OCI-LY7 (cell line): ENCODE measurements at places on chromosomes 13 and 19. TPM values are rescaled to one million over a fixed set of nuclear protein-coding genes. Genes with fewer than 3 reads are reported as not detected.

Gene ELSPBP1
- not detected in 2 replicates for total RNA-seq

Gene URAD
- total RNA-seq, result not detected in 2 replicates

Gene KISS1R
- total RNA-seq, result not detected in 2 replicates

Gene ZNF763
- 6.2 and 7.7 TPM in 2 replicates for total RNA-seq

Gene GTF2F1
- 43.2 and 47.7 TPM in 2 replicates for total RNA-seq

Gene GFY
- total RNA-seq, result not detected in 2 replicates

Gene ZNF101
- 66.6 and 87.0 TPM in 2 replicates for total RNA-seq

Gene CEACAM7
- total RNA-seq, result not detected in 2 replicates

Gene B3GNT8
- total RNA-seq, result 0.40 TPM in 1 of 2 replicates, not detected in the other

Gene PBX4
- 4.6 and 5.0 TPM in 2 replicates for total RNA-seq

- DNase-seq, result peak; percentile 85
Observed at GRCh38 chr19:14418856-14419105, 360 bp downstream of the DDX39A start.

GRCh38 chr13:87524775-87525174, 146.4 kb upstream of the SLITRK5 start:
- DNase-seq, result no peak

DNA sequence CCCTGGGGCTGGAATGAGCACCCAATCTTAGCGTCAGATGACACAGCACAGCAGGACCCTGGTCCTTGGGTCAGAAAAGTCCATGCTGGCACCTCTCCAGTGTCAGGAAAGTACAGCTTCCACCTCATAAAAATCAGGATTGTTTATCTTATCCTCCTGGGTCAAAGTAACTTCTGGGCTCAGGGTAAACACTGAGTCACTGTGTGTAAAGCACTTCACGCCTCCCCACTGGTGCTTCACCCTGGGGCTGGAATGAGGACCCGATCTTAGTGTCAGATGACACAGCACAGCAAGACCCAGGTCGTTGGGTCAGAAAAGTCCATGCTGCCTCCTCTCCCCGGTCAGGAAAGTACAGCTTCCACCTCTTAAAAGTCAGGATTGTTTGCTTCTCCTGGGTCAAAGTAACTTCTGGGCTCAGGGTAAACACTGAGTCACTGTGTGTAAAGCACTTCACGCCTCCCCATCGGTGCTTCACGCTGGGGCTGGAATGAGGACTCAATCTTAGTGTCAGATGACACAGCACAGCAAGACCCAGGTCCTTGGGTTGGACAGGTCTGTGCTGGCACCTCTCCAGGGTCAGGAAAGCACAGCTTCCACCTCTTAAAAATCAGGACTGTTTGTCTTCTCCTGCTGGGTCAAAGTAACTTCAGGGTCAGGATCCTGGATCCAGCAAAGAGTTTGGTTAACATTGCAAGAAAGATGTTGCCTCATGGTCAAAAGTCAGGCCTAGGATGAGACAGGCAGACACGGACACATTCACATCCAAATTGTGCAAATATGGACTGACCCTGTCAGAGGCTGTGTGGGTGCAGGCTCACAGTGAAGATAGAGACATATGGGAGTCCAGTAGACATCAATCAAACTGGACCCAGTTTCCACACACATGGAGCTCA, 39.2 kb upstream of the CYP2A7 start:
- no peak for DNase-seq

DNA sequence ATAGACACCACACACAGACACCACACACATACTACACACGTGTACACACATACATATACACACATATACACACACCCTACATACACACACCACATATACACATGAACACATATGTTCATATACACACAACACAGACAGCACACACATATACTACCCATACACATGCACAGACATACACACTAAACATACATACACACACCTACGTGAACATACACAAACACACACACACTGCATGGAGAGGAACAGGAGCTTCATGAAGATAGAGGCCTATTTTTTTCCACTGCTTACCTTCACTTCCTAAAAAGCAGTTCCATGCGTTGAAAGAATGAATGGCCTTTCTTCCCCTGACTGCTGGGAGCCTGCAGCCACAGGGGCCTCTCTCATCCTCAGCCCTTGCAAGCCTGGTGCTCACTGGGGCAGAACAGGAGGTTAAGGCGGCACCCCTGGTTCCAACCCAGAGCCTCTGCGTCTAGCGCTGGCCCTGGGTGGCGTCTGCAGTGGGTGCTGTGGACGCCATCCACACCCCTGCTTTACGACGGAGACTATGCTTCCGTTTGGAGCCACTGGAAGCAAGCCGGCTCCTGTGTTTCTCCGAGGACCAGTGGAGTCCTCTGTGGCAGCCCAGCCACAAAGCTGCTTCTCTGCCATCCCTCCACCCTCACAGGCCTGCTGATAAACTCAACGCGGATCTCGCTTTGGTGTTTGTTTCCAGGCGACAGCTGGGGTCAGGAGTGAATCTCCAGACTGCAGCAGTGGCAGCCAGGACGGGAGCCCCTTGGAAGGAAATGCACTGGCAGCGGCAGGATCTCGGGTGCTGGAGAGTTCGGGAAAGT, 1.9 kb upstream of the RASA3 start:
- DNase-seq, result no peak

DNA sequence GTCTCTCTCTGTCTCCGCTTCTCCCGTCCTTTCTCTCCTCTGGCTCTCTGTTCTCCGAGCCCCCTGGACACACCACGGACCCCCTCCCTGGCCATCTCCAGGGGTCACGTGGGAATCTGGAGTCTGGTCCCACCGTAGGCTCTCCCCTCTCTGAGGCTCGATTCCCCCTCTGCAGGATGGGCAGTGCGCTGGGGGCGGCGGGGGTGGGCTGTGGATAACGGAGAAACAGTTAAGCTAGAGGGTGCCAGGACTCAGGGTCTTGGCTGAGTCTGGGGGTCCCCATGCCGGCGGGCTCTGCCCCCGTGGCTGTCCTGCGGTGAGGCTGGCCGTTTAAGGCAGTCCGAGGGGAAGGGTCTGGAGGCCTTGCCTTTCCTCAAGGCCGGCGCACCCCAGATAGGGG, 462 bp upstream of the MEIS3 start:
- DNase-seq, result no peak

DNA sequence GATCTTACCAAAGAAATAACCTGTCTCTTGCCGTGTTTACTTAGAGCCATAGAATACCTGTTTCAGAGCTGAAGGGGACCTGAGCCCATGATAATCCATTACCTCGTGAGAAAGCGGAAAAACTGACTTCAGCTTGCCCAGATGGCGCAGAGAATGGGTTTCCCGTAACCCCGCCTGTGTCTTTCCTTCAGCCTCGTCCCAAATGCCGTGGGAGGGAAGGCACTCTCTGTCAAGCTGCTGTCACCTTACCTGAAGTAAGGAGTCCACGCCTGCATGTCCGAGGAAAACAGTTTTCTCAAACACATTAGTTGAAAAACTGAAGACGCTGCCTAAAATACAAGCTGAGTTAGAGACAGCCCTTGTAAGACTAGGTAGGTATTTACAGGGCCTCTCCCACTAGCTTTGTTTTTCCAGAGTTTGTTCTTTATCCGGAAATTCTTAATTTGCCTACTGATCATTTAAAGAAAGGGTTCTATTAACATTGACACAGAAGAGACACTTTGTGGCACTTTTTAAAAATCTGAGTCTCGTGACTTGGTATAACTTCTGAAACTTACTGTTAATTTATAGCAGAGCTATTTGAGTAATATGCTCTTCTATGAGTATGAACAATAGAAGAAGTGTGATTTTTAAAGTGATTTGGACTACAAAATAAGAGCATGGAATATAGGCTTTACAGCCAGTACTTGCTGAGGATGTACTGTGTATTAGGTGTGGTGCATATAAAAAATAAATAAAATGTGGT, 1.3 kb upstream of the INTS6 start:
- DNase-seq, result peak; percentile 55

DNA sequence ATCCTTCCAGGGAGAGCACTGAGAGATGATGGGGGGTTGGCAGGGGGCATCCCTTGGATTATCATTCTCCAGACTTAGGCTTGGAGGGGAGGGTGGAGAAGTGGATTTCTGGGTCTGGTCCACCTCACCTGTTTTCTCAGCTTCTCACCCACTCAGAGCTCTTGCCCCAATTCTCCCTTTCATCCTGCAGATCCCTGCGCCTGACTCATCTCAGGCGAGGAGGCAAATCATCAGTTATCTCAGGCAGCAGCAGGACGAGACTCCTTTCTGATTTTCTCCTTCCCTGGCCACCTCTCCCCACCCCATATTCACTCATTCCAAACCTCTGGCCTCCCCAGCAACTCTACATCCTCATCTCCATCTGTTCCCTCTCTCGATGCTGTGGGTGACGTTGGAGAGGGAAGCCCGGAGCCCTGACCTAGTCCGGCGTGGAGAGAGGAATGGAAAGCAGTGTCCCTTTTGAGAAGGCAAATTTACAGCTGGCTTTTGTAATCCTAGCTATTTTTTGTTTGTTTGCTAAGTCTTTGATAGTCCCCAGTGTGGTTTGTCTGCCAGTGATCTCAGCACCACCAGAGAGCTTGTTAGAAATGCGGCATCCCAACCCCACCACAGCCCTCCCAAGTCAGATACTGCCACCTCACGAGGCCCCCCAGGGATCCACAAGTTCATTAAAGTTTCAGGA, 24.0 kb upstream of the TPT1 start:
- DNase-seq, result no peak

GRCh38 chr13:49791315-49791710, 1.2 kb downstream of the KPNA3 start:
- DNase-seq, result peak; percentile 74

- DNase-seq, result no peak
Observed at GRCh38 chr13:31878955-31879354, 139.6 kb downstream of the RXFP2 start.

DNA sequence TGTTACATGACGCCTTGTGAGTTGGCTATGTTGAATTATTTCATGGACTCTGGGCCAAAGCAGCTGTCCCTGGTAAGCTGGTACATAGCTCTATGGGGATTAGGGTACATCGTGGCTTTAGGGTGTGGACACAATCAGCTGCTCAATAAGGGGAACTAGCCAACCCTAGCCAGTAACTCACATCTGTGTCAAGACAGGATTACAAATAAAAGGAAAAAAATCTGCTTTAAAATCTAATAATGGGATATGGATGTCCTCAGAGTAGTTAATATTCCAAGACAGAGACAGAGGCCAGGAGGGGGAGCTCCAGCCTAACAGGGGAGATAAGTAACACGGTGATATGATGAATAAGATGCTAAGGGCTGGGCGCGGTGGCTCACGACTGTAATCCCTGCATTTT, 21.1 kb upstream of the ZNF766 start:
- DNase-seq, result peak; percentile 28

DNA sequence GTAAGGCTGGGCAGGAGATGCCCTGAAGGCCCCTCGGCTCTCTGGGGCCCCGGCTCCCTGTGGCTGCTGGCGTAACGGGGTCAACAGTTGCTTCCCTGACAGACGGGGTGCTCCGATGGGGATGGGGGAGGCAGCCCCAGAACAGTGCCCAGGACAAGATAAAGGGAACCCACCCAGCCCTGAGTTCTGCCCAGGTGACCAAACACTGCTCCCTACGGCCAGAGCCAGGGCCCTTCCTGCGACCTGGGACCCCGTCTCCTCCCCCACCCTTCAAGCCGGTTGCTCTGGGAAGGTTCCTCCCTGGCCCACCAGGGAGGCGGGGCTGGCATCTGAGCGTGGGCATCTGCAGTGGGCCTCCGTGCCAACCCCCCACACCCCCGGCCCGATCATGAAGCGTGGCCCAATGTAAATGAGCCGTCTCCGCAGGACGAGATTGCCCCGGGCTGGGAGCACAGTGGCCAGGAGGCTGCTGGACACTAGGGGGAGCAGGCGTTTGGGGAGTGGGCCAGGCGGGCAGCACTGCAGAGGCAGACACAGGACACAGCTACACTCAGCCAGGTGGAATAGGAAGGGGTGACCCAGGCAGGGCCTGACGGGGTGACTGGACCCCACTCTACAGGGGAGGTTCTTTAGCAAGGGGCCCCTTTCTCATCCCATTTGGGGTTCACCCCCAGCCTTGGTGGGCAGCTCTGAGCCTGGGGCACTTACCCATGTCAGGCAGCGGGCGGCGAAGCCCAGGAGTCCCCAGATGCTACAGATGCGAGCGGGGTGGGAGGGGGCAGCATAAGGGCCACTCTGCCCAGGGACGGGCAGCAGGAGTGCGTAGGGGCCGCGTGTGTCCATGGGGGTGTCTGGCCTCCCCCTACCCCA, 1.2 kb upstream of the NKPD1 start:
- DNase-seq, result no peak

DNA sequence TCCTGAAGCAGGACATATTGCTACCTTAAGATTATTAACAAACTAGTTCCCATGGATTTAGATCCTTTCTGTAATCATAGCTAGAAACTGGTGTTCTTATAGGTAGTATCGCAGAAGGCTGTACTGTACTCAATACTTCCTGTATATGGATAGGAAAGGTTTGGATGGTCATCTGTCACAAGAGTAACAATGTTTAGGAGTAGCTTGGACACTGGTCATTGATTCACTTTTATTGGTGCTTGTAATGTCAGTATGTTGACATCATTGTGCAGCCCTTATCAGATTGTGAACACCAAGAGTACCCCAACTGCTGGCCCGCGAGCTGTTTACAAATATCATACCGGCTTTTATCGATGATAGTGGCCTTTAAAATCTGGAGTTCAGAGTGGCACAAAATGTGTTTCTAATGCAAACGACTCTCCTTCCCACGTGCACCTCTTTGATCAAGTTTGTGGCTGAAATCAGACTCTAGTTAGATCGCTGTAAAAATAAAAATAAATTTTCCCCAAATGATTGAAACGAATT, 605 bp upstream of the CDK8 start:
- no peak for DNase-seq

DNA sequence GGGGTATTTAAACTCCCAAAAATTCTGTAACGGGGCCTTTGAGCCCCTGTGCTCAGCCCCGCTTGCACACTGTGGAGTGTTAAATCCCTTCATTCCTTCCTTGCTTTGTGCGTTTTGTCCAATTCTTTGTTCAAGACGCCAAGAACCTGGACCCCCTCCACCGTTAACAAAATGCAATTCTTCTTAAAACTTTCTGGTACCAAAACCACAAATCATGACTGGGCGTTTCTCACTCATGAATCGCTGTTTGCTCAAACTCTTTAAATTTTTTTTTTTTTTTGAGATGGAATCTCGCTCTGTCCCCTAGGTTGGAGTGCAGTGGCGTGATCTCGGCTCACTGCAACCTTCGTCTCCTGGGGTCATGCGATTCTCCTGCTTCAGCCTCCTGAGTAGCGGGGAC, 881 bp downstream of the ZNF20 start:
- no peak for DNase-seq

GRCh38 chr13:47109028-47109427, 212.2 kb upstream of the HTR2A start:
- DNase-seq, result no peak

- no peak for DNase-seq
Observed at GRCh38 chr19:33320636-33321035, 18.3 kb upstream of the CEBPA start.

- DNase-seq, result no peak
Observed at GRCh38 chr19:5832061-5832460, 7.4 kb downstream of the FUT6 start.

- DNase-seq, result peak; percentile 75
Observed at GRCh38 chr19:17703824-17704463, 15.3 kb upstream of the MAP1S start.

GRCh38 chr13:31096654-31097302, 64.9 kb downstream of the HSPH1 start:
- DNase-seq, result no peak

GRCh38 chr19:11033763-11034162, 55.5 kb upstream of the LDLR start:
- DNase-seq, result no peak
